ENCODE measurements at places on chromosomes 7 and 10.

DNA sequence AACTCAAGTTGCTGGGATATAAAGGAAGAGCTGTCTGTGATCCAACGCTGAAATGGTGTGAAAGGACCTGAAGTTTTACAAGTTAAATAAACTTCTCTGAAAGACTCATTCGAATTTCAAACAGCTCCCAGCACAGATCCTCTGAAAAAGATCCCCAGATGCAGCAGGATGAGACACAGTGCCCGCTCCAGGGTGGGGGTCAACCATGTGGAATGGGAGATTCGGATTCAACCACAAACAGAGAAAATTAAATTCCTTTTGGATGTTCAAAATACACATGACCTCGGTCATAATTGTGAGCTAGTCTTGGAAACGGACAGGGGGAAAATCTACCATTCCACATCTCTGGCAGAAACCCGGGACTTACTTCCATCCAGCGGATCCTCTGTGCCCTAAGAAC lies 119.6 kb downstream of the PRKAG2 start:
- no peak for DNase-seq

DNA sequence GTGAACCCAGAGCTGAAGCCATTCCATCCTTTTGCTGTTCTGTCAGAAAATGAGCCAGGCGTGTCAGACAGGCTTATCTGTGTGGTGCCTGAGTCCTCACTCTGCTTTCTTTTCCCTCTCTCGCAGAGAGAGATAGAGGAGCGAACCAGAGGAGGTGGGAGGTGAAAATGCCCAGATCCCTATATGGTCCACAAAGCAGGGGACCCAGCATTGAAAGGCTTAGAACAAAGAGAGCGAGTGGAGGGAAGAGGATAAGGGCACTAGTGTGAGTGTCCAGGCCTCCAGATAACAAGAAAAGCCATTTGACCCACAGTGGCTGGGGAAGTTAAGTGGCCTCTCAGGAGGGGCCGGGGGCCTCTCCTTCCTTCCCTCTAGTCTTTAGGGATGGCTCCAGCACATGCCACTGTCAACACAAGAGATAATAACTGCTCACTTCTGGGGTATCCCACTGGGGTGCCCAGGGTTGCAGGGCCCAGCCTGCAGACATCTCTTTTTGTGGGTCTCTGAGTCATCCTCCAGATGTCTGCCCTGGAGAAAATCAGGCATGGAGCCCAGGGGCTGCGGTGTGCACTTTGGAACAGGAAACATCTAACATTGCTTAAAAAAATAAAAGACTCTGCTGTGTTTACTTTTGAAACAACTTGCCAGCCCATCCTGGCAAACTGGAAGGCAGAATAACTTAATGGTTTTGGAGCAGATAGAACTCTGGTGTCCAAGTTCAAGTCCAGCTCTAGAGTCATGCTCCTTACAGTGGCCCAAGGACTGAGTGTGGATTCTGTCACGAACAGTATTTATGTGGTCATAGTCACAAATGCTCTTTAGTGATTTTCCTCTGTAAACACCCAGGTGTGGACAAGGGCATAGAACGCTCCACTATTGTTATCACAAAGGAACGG lies 189.5 kb downstream of the CXCL12 start:
- no peak for DNase-seq

- no peak for DNase-seq
Measured at GRCh38 chr7:30567081-30567480, 27.6 kb upstream of the GARS1 start.

DNA sequence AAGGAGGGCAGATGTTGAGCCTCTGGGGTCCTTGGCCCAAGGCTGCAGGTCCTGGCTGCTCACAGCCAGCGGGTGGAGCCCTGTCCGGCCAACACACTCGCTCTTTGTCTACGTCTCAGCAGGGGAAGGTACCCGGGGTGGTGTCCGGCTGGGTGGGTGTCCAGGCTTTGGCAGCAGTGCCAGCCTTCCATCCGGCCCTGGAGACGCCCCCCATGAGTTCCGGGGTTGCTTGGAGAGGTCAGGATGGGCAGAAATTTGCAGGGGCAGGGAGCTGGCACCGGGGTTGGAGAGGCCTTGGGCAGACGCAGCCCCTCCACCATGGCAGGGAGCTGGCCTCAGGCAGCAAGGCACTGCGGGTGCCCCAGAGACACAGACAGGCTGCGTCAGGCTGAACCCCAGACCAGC lies 42.2 kb upstream of the ELN start:
- no peak for DNase-seq

DNA sequence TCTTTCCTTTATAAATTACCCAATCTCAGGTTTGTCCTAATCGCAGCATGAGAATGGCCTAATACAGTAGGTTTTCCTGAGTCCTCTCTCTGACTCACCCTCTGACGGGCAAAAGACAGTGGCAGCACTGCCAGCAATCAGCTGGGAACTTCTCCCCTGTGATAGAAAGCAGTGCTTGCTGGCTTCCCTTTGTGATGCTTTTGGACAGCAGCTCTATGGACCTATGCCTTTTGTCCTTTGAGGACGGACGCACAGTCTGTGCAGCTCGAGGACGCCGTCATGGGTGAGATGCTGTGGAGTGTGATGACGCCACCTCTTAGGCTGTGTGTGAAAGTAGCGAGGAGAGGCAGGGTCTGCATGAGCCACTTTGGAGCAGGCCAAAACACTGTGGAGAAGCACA lies 68.8 kb downstream of the KIAA1217 start:
- DNase-seq: no peak

GRCh38 chr10:13414855-13415254 lies 66.8 kb upstream of the SEPHS1 start:
- DNase-seq: no peak

DNA sequence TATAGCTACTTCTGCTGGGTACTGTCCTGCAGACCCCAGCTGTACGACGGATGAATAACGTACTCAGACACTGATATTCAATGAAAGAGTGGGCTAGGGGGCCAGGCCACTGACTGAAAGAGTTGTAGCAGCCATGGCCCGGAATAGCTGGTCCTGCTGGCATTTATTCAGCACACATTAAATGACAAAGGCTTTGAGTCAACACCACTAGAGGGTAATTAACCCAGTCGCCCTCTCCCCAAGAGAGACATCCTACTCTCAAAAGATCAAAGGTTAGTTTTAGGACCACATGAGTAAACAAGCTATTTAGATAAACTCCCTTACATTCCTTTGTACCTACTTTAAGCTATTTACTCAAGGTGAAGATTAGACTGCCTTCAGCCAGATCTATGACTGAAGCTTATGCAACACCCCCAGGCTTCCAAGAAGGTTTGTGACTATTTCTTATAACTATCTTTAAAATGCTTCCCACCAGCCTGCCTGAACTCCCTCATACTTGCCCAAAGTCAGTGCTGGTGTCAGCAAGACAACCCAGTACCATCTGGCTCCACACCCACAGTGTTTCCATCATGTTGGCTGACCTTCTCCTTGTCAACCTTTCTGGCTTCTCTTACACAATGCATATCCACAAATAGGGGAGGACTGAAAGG lies 629.1 kb downstream of the SORCS1 start:
- DNase-seq: no peak

DNA sequence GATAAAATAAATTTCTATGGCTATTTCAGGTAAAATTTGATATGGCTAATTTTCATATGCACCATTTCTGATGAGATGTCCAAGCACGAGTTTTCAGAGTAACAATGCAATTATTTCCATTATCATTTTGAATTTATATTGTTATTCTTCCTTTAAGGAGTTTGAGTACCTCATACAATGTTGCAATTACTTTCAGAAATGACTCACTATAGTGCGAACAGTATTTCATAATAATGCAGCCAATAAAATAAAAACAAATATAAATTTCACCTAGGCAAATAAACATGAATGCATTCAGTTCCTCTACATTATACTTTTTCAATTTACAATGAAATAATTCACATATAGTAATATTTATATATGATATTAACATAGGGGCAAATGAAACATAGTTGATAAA lies 78.8 kb upstream of the LRRN3 start:
- DNase-seq: no peak

- no peak for DNase-seq
Measured at GRCh38 chr7:122965306-122965705, 30.2 kb downstream of the TAS2R16 start.

DNA sequence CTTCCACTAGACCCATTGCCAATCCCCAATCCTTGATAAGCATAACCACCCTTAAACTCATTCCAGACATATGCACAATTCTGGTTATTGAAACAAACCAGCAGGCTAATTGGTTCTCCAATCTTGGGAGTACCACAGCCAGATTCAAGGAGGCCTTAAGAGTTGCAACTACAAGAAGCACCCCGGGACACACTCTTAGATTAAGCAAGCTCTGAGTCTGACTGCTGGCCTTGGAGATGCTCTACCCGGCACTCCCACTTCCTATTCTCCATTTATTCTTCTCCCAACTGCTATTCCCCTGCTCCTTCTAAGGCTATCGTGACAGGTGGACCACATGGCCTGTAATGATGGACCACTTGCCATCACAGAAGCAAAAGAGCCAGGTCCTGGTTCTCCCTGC lies 40.3 kb downstream of the CYTH3 start:
- no peak for DNase-seq

DNA sequence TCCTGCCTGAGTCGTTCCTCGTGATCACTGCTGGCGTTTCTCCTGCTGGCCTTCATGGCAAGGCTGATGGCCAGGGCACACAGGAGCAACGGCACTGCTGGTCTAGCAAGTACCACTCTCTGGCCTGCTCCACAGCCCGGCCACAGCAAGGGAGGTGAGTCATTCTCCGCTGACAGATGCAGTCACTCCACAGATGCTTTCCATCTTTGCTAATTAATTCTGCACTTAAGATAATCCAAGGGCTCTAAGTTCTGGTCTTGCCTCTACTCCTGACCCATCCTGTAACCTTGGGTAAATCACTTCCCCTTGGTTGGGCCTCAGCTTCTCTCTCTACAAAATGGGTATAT lies 244.4 kb downstream of the RPS24 start:
- no peak for DNase-seq

- DNase-seq: peak; percentile 45
Measured at GRCh38 chr7:37065779-37066271, 341.5 kb upstream of the AOAH start.

DNA sequence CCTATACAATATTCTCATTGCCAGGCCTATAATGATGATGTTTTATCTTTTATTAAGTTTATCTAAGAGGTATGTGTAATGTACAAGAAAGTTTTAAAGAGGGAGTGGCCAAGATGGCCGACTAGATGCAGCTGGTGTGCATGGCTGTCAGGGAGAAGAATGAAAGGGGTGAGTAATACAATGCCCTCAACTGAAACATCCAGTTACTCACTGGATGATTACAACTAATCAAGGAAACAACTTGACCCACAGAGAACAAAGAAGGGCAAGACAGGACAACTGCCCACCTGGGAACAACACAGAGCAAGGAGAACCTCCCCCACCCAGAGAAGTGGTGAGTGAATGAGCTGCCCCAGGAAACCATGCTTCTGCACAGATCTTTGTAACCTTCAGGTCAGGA lies 880.0 kb upstream of the LRRTM3 start:
- DNase-seq: no peak

GRCh38 chr10:95508730-95509129 lies 52.4 kb downstream of the SORBS1 start:
- DNase-seq: no peak

GRCh38 chr7:26659121-26659520 lies 205.3 kb downstream of the SKAP2 start:
- no peak for DNase-seq

DNA sequence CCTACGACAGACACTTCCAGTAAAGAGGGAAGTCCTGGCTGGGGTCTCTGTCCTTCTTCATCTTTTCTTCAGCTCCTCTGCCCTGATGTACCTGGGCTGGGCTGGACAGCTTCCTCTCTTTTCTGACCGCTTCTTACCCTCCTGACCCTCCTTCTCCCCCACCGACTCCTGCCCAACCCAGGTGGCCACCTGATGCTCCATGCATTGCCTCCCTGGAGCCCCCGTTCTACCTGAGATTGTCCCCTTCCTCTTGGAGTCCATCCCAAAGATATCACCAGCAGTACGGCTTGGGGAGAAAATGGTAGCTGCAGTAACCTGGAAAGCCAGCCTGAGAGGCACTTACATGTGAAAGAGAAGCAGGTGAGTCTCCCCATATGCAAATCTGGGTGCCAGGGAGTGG lies 566.3 kb downstream of the TCERG1L start:
- DNase-seq: no peak

DNA sequence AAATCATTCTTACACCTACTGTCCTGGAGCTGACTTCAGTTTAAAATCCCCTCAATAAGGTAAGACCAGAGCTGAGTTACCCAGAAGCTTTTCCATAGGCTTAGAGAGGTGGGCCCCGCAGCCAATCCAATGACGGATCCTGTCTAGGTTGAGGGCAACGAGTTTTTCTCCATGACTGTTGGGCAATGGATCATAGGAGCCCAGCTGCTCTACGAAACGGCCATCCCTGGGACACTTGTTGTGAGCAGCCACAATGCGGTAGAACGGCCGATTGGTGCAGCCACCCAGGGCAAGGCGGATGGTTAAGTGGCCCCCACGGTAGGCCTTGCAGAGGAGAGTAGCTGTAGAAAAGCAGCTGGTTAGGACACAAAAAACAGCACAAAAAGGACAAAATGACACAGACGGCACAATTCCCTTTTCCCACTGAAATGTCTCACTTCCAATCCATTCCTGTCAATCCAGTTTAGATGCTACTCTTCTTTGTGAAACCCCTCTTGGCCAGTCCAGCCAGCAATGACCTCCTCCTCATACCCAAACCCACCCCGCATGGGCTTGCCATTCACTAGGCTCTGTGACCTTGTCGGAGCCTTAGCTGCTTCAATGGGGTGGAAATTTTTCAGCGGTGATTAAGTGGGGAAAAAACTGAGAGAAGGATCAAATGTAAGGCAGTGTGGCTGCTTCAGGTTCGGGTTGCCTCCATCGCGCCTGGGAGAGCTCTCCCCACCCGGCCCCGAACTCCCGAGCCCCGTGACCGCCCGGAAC lies 580 bp downstream of the MRPS16 start:
- peak; percentile 11 for DNase-seq

GRCh38 chr7:2718296-2718965 lies 30.4 kb downstream of the AMZ1 start:
- DNase-seq: no peak

GRCh38 chr10:30784524-30784896 lies 155.0 kb upstream of the LYZL2 start:
- DNase-seq: no peak

DNA sequence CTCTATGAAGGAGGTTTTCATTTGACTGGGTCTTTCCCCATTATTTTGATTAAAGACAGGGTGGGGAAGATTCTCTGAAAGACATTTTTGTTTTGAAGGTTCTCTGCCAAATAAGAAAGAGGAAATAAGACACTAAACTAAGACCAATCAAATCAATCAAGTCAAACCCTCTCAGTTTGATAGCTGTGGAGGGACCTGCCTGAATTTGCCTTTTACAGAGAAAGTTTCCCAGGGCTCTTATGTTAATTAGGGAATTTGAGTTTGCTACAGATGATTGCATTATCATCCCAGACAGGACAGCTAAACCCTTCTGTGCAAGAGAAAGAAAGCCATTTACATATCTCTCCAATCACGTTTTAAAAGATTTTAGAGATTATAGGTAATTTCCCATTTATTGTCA lies 80.0 kb downstream of the CSTF2T start:
- DNase-seq: no peak

- peak; percentile 1 for DNase-seq
Measured at GRCh38 chr10:73591935-73592699, 975 bp upstream of the USP54 start.
